SHP77 treated with DMSO at 0.1 percent for 48 hours (cell line): ENCODE measurements at places on chromosomes 2 and 18.
A peak's percentile ranks its signal among the peaks of the same experiment; 100 is the strongest.

DNA sequence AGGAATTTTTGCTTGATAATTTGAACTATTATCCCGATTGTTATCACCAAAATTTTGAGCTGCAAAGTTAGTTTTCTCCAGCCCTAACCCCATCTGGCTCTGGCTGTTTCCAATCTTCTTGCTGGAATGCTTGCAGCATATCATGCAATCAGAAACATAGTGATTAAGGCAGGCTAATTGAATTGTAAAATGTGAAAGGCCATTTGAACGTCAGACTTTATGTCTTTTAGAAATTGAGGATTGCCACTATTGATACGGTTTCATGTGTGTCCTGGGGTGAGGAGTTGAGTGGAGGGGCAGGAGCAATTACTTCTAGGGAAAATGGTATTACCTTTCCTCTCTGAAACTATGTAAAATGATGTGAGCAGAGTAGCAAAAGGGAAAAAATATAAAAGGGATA, 1674.5 kb upstream of the LRRTM1 start:
- no peak for DNase-seq

DNA sequence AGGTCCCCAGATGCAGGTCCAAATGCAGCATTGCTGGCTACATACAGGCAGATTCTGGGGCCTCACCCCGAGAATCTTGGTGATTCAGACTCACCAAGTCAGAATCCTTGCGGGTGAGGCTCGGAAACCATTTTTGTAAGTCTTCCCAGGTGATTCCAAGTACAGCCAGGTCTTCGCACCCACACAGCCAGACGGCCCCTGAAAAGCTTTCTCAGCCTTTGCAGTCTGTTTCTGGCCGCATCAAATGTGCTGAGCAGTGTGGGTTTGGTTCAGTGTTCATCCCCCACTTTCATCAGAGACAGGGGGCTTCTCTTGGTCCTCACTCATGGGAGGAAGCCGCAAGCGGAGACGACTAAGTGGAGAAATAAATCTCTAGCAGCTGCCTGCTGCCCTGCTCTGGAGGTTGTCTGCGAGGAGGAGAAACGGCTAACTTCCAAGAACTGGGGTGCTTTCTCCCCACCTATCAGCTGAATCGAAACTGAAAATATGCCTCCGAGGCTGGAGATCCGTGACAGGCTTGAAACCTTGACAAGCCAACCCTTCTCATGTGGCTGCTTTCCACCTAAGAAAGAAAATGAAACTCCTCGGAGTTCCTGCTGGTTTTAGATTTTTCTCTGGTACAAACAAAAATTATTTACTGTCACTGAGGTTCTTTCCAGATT, 8.9 kb upstream of the TMEM185B start:
- no peak for DNase-seq

GRCh38 chr18:63368611-63369010, 1.6 kb upstream of the KDSR start:
- no peak for DNase-seq

- DNase-seq: no peak
Observed at GRCh38 chr18:63131106-63131958, 188.2 kb downstream of the BCL2 start.

- peak; percentile 45 for DNase-seq
Observed at GRCh38 chr2:66587216-66587615, 152.3 kb downstream of the MEIS1 start.

DNA sequence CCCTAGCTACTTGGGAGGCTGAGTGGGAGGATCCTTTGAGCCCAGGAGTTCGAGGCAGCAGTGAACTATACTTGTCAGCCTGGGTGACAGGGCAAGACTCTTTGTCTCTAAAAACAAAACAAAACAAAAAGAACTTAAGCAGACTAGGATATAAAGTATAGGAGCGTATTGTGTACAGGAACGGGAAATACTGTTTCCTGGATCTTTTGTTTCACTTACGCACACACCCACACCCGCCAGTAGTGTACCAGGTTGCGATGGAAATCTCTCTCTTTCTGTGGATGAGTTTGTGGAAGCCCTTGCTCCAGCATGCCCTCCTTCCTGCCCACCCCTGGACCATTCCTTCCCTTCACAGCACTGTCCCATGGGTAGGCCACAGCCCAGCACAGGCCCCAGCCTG, 136.3 kb downstream of the RPIA start:
- no peak for DNase-seq

DNA sequence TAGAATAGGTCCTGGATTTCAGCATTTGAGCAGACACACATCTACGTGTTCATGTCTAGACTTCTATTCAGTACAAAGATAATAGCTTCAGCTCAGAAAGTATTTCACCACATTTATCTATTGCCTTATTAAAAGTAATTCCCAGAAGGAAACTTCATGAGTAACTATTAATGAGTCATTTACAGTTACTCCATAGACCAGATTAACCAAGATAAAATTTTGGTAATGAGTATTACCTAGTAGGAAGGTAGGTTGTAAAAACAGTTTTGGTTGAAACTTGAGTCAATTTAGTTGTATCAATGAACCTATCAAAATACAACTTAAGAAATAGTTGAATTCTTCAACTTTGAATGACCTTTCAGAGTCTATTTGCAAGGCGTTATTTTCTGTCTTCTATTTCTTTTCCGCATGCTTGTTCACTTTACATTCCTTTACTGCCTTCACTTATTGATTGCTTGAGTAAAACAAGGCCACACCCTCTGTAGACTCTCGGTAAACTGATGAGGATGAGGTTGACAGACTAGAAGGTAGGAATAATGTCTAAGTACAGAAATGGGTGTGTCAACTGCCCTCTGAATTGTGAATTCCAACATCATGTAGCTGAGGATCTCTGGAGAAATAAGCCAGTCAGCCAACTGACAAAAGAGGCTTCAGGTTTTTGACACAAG, 1165.6 kb upstream of the ZEB2 start:
- DNase-seq: no peak

DNA sequence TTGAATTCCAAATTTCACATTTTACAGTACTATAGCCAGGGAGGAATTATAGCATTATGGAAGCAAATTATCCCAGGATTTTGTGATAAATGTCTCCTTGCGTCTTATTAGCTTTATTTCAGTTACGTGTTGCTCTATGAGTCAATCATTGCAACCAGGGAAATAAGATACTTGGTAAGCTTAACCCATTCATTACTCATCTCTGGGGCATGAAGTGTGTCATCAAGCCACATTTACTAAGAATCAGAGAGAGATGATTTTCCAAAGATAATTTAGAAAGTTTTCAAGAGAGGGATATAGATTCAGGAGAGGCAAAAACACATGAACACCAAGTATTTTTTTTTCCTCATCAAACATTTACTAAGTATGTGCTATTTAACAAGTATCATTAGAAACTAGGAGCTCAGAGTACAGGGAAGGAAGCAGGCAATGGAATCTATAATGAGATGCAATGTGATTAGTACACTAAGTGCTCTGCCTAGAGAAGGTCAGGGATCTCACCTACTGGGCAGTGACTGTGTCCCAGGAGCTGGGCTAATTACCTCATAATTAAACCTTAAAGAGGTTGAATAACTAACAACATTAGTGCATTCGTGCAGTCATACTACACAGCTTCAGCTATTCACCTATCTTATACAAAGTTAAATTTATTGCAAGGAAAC, 217.8 kb upstream of the NXPH2 start:
- no peak for DNase-seq

DNA sequence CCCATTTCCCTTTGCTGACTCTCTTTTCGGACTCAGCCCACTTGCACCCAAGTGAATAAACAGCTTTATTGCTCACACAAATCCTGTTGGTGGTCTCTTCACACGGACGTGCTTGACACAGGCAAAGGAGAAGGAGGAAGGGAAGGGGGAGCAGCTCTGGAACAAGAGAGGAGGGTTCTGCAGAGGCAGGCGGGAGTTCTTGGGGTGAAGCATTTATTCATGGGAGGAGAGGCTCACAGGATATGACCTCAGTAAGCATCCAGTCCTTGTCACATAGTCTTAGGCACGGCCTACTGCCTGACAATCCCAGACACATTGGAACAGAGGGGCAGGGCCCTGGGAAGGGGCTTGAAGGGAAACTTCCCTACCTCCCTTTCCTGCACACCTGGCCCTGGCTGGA, 171.7 kb upstream of the HS6ST1 start:
- no peak for DNase-seq

DNA sequence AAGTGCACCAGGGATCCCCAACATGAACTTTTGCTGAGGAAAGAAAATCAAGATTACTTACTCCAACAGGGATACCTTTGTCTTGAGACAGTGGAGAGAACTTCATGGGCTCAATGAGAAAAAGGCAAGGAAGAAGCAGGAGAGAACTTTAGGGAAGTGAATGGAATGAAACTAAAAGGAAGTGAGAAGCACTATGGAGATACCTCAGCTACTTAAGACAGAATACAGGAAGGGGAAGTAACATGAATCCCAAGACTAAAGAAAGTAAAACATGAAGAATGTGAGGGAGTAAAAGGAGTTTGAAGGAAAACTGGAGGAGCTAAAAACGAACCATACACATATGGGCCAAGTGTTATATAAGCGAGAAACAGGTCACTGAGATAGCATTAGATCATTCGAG, 32.4 kb upstream of the ACTR3 start:
- DNase-seq: no peak

DNA sequence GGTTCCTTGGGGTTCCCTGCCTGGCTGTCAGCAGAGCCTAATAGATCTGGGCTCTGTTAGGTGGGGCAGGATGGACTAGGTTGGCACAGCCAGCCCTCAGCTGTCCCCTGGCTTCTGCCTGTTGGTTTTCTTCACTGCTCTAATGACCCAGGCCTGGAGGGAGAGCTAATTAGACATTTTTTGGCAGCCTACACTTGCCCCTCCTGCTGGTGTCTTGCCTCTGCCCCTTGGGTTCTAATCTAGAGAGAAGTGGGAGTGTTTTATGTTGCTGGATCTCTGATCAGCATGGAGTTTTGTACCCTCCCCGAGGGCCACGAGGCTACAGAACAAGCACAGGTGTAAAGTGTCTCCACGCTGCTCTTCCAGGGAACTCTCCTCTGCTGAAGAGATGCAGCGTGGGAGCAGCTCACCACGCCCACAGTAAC, 199.4 kb upstream of the RASGRP3 start:
- DNase-seq: no peak

DNA sequence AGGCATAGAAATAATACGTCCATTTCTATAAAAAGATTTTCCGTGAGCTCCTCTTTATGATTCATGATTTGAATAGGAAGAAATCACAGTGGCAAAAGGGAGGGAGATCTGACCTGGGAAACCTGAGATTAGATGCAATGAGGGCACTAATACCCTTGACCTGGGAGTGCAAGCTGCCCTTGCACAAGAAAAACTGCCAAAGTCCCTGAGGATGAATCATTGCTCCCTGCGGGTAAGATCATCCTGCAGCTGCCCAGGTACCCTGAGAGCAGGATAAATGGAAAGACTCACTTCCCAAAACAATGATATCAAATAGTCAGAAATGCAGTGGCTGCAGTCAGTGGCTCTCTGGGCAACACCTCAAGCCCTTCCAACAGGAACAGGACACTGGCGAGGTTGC, 11.6 kb downstream of the FHL2 start:
- DNase-seq: no peak

DNA sequence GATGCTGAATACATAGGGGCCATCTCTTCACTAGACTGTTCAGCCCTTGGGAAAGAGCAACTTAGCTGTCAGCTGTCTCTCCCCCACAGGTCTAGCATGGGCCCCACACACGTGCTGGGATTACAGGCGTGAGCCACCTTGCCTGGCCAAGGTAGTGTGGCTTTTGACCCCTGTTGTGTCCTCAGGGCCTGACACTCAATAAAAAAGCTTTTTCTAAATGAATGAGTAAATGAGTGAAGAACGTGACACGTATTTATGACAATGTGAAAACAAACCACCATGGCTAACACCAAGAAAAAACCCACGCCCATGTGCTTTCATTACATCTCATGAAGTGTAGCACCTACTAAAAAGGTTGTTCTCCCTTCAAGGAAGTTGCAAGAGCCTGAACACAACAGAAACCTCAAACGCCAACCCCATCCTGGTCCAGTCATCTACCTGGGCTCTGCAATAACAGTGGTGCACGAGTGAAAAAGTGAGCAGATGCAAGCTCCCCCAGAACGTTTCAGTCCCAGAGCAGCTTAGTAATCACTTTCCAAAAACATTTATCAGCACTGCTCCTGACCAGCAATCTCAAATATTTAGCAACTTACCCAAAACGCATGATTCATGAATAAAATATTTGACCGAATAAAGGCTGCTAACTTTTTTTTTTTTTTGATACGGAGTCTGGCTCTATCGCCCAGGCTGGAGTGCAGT, 3.4 kb downstream of the WDFY1 start:
- DNase-seq: no peak

GRCh38 chr2:727071-727470, 49.9 kb upstream of the TMEM18 start:
- no peak for DNase-seq

- DNase-seq: no peak
Observed at GRCh38 chr2:5974477-5974876, 282.3 kb downstream of the SOX11 start.

DNA sequence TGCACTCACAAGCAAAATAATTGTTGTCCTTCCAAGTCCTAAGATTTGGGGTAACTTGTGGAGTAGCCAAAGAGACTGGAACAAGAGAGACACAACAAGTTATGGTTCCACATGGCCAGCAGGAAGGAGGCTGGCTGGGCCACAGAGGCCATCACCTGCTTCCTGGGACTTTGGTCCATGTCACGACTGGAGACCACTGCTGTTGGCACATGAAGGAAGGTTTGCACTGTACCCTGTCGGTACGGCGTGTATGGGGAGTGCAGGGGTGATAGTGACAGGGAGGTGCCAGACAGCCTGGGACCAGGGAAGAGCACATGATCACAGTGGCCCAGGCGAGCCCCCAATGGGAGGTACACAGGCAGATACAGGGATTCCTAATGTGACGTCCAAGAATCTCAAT, 15.5 kb downstream of the SLC66A2 start:
- no peak for DNase-seq

GRCh38 chr18:61216051-61216450, 117.2 kb upstream of the CDH20 start:
- no peak for DNase-seq
